Caudate nucleus (tissue), 63 donors: ENCODE measurements at places on chromosomes 6 and 20.

DNA sequence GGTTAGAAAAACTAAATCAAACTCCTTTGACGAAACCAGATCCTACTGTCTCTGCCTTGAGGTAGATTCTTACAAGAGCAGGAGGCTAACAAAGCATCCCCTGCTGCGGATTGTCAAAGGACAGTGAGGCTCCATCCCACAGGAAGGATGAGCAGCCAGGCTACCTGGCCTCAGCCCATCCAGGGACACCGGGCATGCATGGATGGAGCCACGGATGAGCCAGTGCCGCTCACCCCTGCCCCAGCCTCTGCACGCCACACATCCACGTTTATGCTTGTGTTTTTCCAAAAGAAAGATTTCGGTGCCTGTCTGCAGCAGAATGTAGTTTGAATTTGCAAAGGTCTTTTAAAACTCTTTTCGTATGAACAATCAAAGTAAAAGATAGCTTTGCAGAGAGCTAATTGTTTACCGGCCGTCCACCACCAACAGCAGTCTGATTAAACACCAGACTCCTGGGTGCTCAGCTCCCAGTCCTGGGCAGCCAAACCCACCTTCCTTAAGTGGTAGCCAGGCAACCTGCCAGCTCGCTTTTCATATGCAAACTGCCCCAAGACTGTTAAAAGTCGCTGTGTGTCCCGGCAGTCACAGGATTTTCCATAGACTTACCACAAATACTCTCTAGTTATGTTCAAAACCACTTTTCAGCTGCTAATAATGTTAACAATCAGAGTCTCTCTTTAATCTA, 999 bp downstream of the THBS2 start:
- peak; percentile 51 for DNase-seq

DNA sequence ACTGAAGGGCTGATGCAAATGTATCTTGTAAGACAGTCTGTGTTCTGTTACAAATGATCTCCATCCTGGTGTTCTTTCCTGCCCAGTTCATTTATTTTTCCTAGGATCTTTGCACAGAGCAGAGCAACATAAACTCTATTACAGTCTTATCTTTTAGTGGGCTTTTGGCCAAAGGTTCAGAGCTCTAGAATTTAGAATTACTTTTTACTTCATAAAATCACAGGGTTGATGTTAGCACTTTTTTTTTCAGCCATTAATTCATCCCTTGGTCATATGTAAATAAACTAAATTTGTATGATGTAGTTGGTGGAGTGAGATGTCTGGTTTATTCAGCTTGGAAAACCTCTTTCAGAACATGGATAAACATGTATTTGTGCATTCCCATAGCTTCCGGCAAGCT, 181.9 kb downstream of the ZFAND3 start:
- no peak for DNase-seq

DNA sequence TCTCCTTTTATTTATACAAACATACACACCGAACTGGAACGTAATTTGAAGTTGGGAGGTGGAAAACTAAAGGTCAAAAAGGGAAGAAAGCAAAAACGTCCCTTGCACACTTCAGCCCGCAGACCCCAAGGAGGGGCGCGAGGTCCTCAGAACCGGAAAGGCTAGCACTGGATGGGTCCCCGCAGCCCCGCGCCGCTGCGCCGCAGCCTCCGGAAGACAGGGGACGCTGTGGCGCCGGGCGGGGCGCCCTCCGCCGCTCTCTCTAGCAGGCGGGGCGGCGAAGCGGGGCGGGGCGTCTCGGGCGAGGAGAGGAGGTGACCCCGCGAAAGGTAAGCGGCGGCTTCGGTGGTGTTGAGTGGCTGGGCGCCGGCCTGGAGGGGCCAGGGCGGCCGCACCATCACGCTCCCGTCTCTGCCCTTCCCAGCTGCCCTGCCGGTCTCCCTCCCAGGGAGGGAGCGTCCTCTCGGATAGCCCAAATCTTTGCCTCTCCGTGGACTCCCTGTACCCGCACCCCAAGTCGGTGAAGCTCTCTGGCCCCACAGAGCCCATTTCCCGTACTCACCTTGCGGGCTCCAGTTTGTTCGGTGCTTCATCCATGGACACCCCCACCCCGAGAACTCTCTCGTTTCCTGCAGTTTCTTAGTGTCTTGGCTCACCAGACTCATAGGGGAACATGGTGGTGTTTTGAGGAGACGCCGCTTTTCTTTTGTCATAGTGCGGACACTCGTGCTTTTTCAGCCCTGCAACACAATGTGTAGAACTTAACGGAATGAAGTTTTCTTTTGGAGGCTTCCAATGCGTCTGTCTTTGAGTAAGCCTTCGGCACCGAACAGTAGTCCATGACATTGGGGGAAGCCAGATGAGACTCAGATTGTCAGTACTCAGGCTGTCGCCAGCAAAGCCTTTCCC, at the start of gene SMIM8:
Gene SMIM8, plus strand, starts transcription at position 285 of the 909 bp plus-strand sequence. CDS start 14,444 bp downstream, outside the sequence.
- peak; percentile 50 for DNase-seq

GRCh38 chr6:104312851-104313250, 546.9 kb downstream of the HACE1 start:
- DNase-seq: no peak

DNA sequence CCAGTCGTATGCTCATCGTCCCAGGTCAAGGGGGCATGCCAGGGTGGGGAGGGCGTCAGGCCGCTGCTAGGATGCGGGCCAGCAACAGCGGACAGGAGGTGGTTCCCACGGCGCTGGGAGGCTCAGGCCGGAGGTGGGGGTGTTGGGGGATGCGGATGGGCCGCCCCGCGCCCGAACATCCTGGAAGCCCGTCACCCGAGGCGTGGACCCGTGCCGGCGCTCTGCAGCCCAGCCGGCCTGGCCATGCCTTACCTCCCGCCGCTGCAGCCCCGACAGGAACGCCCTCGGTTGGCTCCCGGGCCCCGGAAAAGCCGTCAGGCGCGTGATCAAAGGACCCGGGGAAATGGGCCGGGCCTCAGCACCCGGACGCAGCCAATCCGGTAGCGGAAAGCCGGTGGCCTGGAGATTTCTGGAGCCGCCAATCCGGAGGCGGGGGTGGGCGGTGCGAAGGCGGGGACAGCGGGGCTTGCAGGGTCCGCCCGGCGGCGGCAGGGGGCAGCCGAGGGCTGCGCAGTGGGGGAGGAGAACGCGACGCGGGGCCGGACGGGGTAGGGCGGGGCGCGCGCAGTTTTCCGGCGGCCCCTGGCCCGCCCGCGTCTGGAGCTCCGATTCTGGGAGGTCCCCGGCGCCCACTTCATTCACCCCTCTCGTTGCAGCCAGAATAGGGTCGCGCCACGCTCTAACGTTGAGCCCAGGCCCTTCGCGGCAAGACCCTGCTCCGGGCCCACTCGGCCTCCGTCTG, at the start of gene SMIM29:
Gene SMIM29, minus strand, starts transcription at position 280 of the 742 bp plus-strand sequence. CDS start 1,215 bp downstream, outside the sequence.
- peak; percentile 89 for DNase-seq
